ENCODE measurements at places on chromosomes 7 and 10.

- DNase-seq: no peak
These were observed 39.2 kb downstream of the CAMK2B start for GRCh38 chr7:44286182-44286617.

DNA sequence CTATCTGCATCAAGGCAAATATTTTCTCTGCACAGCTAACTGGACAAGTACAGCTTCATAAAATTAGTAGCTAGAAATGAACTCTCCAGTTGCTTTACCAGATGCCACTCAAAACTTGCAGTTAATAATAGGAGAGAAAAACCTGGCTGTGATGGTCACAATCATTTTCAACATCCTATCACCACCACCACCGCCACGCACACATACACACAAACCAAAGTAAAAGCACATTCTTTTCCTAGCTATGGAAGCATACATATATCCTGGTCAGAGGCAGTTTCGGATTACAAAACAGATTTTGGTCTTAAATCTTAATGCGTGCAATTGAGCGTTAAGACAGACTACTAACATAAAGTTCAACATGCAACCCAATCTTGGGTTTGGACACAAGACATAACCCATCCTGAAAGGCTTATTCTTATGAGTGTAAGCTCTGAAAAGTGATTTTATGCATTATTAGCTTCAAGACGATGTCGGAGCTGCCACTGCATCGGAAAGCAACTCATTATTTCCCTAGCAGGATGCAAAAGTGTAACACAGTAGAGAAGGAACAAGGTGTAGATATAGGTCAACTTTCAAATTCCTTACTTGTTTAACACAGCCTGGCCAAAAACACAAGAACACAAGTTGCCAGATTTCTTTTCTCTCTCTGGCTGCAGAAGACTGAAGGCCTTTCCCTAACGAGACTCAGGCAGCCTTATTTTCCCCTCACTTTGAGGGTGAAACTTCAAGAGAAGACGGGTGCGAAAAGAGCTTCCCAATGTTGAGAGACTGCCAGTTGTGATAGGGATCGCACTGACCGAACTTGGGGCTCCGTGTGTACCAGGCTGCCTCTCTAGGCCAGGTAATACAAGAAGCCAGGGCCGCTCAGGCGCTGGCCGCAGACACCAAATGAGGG, 1.2 kb downstream of the CACUL1 start:
- DNase-seq: no peak

- no peak for DNase-seq
These were observed 5.7 kb upstream of the LCOR start for GRCh38 chr10:96826438-96826837.

GRCh38 chr7:35630024-35630972, 64.6 kb downstream of the HERPUD2 start:
- DNase-seq: no peak

DNA sequence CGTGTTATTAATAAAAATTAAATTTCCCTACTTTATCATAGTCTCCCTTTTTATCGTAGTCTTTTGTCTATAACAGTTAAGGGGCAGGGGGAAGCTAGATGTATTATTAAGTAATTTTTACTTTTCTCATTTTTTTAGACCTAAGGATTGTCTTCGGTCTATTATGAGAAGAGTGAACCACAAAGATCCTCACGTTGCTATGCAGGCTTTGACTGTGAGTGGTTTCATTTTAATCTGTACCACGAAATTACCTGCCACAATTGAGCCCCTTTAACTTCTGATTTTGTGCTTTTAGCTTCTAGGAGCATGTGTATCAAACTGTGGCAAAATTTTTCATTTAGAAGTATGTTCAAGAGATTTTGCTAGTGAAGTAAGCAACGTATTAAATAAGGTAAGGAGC, 40.6 kb downstream of the STAM start:
- DNase-seq: no peak

- no peak for DNase-seq
These were observed 255.4 kb downstream of the PRPF18 start for GRCh38 chr10:13842117-13842516.

GRCh38 chr7:105602325-105603305, 21.3 kb upstream of the EFCAB10 start:
- no peak for DNase-seq
